CD4-positive, CD25-positive, alpha-beta regulatory T cell (primary cell): ENCODE measurements at places on chromosomes 2 and 18. TPM values are rescaled to one million over a fixed set of nuclear protein-coding genes. Genes with fewer than 3 reads are reported as not detected.

CDK5R2 gene
- total RNA-seq, result not detected

ARL4C gene
- 407 TPM for total RNA-seq

LAMA1 gene
- total RNA-seq, result not detected

ASXL3 gene
- not detected for total RNA-seq

- no peak overlapping the region for H3K4me3 ChIP-seq
- H3K27ac ChIP-seq, result no peak overlapping the region
- H3K4me1 ChIP-seq, result no peaks in the 10 kb centered on the region
Observed at GRCh38 chr2:15642011-15642814, 50.5 kb downstream of the DDX1 start.

- no peak overlapping the region for H3K4me3 ChIP-seq
- H3K27ac ChIP-seq, result no peak overlapping the region
- DNase-seq, result no peak
Observed at GRCh38 chr2:114517580-114517979, 75.1 kb downstream of the DPP10 start.

DNA sequence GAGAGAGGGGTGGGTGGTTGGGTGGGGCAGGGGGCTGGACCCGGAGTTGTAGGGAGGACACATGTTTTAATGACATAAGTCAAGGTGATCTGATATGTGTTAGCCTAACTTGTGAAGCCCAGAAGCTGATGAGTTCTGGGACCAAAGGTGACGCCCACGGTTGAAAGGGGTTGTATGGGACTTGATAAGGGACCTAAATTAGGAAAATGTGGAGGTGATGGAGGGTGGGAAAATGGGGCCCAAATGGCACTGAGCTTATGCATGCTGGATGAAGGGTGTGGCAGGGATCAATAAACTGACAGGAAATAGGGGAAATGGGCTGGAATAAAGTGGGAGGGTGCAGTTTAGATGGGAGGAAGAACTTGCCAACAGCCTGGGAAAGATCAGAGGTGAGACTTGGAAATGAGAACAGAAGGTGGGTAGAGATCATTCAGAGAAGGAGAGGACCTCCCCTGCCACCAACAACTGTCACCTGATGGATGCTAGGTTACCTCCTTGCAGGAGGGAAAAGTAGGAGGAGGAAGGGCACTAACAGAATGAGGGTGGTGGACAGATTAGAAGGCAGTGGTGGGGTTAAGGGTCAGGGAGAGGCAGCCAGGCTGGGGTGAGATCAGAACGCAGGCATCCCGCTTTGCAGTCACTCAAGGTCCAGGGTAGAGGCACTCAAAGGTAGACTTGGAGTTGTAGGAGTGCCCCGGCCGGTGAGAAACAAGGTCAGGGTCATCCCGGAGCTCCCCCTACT is 15.3 kb downstream of the WNT10A start:
- H3K4me1 ChIP-seq, result peaks cover 72% of the 10 kb centered on the region
- H3K27ac ChIP-seq, result peak overlapping the region; percentile 98
- peak overlapping the region; percentile 29 for H3K4me3 ChIP-seq

DNA sequence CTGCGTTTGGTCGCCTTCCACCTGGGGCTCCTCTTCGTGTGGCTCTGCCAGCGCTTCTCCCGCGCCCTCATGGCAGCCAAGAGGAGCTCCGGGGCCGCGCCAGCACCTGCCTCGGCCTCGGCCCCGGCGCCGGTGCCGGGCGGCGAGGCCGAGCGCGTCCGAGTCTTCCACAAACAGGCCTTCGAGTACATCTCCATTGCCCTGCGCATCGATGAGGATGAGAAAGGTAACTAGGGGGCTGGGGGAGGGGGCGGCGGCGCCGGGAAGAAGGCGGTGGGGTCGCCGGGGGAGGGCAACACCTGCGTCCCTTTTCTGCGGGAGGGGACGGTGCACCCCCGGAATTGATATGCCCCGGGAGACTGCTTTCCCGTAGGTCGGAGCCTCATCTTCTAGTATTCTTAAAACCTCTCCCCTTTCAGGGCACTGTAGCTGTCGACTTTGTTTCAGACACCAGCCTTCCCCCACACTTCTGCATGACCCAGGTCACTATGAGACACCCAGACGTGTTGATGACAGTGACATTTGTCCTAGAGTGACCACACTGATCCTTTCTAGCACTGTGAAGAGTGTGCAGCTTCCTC is 755 bp downstream of the SPAST start:
- DNase-seq, result no peak
- H3K27ac ChIP-seq, result peak overlapping the region; percentile 86
- H3K27me3 ChIP-seq, result no peaks in the 10 kb centered on the region
- no peaks in the 10 kb centered on the region for H3K36me3 ChIP-seq

DNA sequence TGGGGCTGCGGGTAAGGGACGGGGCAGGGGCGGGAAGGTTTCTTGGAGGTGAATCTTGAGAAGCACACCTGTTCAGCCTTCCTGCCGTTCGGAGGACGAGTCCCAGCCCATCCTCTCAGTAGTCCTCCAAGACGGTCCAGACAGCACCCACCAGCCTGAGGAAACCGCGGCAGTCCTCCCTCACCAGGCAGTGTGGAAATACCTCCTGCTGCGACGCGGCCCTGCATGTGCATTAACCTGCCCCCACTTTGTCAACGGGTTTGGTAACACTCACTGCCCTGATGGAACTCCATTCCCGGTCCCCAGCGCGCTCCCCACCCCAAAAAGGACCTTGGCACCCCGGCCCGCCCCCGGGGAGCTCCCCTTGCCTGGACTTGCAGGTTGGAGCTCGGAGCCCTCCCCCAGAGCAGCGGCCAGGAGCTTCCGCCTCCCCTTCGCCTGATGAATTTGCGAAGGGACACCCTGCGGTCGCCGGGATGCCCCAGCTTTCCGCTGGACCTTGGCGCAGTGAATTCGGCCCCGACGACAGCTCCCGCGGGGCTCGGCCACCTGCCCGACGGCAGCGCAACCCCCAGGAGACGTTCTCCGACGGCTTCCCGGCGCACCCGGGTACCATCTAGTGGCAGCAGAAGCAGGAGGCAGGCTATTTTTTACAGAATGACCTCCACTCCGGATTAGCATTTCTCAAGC is 31.5 kb downstream of the ACVR1C start:
- DNase-seq, result peak; percentile 55
- no peak overlapping the region for H3K4me3 ChIP-seq
- no peak overlapping the region for H3K27ac ChIP-seq
- peaks cover 12% of the 10 kb centered on the region for H3K27me3 ChIP-seq
- no peaks in the 10 kb centered on the region for H3K36me3 ChIP-seq
- peaks cover 3% of the 10 kb centered on the region for H3K4me1 ChIP-seq

DNA sequence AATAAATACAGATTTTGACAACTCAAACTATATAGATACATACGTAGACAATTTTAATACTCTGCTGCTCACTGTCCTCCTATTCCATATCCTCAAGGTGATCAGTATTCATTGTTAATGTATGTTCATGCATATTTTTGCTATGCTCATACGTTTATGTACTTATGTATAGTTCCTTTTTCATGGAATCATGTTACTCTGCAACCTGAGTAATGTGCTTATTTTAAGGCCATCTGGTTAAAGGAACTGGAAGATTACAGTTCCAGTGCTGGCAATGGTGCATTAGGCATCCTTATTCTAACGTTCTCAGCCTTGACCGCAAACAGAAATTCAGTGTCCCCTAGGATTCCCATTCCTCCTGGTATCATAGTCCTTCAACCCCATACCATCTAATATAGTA is 385.0 kb upstream of the TNP1 start:
- H3K27me3 ChIP-seq, result no peaks in the 10 kb centered on the region
- H3K4me3 ChIP-seq, result no peak overlapping the region
- no peaks in the 10 kb centered on the region for H3K4me1 ChIP-seq
- H3K27ac ChIP-seq, result no peak overlapping the region
